ENCODE measurements at places on chromosomes 6 and 20.

- DNase-seq = no peak
These were observed 34.1 kb downstream of the UTRN start for GRCh38 chr6:144319211-144319610.

DNA sequence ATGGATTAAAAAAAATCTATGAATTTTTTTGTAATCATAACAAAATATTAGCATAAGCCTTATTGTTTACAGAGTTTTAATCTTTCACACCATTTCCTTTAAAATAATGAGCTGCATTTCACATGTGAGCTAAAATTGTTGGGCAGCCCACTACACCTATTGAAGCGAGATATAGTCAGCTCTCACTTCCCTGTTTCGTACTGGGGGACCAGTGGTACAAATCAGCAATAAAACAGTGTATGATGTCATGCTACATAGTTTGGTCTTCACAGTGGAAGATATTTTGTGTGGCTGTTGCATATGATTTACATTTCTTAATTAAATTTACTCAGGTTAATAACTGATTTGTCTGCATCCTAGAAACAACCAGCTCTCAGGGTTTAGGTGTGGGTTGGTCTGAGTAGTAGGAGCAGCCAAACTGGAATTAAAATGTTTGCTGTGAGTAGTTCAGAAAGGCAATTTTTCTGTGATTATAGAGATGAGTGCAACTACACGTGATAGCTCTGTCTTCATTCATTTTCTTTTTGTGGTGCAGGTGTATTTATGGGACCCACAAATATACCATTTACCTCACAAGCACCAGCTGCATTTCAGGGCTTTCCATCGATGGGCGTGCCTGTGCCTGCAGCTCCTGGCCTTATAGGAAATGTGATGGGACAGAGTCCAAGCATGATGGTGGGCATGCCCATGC lies 99.3 kb downstream of the B3GAT2 start:
- peak; percentile 25 for DNase-seq

GRCh38 chr6:139287868-139288267 lies 3.9 kb downstream of the TXLNB start:
- no peak for DNase-seq

GRCh38 chr6:38378801-38379200 lies 260.9 kb downstream of the BTBD9 start:
- DNase-seq = no peak

DNA sequence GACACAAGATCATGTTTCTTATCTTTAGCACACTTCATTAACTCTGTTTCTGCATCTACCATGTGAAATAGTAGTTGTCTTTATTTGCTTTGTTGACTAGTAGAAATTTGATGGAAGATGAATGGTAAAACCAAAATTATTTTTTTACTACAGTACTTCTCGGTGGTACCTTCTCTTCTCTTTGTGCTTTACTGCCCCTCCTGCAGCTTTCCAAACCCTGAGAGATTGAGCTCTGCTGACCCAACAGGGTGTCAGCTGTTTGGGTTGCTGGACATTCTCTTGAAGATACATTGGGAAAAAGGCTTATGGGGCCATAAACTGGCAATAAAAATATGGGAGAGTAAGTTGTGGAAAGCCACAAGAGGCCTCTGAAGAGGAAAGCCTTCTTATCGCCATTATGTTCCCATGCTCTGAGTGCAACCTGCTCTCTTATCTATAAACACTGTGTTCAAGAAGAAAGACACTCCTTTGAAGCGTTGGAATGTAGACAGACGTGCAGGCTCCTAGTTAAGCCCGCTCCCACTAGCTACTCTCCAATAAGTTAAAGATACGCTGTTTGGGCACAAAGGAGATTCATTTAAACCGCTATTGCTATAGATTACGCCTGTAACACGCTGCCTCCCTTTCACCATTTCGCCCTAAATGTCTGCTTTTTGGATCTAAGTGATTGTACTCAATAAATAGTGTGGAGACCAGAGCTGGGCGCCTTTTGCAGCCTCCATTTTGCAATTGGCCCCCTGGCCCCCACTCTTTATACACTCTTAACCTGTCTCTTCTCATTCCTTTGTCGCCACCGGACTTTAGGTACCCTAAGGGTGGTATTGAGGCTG lies 60.1 kb upstream of the PRSS16 start:
- DNase-seq = no peak

DNA sequence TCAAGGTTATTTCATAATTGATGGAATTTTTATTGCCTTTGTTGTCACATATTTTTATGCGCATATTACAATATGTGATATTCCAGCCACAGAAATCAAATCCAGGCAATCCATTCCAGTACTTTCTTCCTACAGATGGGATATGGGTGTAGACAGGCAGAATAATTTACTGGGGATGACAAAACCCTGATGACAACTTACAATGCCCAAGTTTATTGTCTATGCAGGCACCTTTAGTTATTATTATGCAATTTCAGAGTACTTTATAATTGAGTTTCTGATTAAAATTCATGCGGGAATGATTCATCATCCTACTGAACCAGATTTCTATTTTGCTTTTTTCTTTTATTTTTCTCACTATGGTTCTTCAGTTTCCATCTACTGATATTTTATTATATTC lies 358.7 kb downstream of the LMBRD1 start:
- no peak for DNase-seq

GRCh38 chr20:49278818-49279676 lies 1.2 kb upstream of the ZNFX1 start:
- DNase-seq = no peak

DNA sequence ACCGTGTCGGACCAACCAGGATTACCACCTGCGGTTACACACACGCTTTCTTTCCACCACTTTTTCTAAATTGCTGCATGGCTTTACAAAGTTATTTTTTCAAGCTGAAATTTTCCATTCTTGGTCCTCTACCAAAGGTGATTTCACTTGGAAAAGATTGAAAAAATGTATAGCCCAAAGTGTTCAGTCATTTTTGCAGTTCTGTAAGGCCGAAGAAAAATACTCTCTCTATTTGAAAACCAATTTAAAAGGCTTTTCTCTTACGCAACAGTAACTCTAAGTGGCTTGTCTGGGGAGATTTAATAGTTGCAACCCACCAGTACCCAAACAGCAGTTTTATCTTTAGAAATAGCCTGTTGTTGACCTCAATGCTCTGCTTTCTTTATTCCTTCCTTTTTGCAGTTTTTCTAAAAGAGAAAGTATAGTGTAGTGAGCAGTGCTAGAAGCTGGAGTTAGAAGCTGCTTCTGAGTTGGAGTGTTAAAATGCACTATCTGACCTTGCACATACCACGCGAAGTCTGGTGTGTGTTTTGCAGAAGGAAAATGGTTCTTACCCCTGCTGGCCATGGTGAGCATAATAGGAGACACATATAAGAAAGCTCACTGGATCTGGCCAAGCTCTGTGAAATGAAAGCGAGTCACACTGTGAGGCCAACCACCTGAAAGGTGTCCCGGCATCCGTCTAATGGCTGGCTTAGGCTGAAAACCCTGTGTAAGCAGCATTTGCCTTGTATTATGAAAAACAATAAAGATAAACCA lies 271.6 kb upstream of the PRND start:
- no peak for DNase-seq
